LHCN-M2 (cell line): ENCODE measurements at places on chromosomes 12 and 14. TPM values are rescaled to one million over a fixed set of nuclear protein-coding genes. Genes with fewer than 3 reads are reported as not detected.

The ADGRD1 gene
- total RNA-seq = not detected in 2 replicates

- peak; percentile 35 for DNase-seq
Observed at GRCh38 chr12:28759333-28759732, 389.7 kb upstream of the FAR2 start.

The KRT73 gene
- total RNA-seq = not detected in 2 replicates

The IFNG gene
- not detected in 2 replicates for total RNA-seq

- DNase-seq = no peak
Observed at GRCh38 chr14:33962016-33962415, 11.1 kb upstream of the EGLN3 start.

DNA sequence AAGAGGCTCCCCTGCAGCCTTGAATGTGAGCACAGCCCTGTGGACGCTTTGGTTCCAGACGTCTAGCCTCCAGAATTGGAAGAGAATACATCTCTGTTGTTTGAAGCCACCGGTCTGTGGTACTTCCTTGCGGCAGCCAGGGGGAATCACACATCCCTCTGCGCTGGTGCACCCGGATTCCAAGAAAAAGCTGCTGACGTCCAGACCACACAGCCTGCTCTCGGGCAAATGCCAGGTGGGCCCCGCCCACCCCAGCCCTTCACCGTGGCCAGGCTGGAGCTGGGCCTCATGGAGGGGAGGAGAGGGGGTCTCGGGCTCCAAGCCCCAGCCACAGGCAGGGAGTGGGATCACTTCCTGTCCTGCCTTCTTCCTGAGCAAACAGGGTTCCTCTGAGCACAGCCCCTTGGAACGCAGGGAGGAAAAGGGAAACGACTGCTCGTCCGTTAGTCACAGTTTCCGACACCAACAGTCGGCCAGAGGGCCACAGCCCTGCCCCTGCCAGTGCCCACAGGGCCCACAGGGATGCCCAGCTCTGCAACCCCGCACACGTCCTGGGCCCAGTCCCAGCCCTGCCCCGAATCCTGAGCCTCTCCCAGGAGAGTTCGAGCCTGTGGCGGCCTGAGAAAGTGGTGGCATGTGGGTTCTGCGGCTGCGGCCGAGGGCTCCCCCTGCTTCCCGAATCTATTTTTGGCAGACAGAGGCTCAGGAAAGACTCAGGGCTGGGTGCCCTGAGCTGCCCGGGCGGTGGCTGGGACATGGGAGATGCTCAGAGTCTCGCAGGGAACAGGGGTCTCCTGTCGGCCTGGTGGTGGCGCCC, 85.3 kb downstream of the RFLNA start:
- peak; percentile 86 for DNase-seq

DNA sequence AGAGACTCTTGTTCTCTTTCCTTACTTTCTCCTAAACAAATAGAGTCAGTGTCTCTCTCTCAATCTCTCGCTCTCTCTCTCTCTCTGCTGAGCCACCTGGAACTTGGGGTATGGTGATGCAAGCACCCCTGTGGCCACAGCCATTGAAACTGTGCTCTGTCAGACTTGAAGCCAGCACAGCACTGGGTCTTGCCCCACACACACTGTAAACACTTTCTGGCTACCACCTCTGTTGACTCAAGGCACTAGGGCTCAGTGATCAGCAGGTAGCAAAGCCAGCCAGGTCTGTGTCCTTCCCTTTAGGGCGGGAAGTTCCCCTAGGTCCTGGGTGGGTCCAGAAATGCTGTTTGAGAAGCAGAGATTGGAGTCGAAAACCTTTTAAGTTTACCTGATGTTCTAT, 125.9 kb upstream of the GARIN6 start:
- DNase-seq = no peak

DNA sequence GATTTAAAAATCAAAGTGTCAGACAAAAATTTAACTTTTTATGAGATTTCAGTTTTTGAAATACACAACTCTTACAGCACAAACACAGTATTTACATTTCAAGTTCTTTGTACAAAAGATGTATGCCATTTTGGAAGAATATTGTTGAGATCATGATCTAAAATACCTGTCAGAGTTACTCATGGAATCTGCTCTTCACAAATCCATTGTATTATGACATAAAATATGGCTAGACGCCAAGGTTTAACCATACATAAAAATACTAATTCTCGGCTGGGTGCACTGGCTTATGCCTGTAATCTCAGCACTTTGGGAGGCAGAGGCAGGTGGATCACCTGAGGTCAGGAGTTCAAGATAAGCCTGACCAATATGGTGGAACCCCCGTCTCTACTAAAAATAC, 6.2 kb upstream of the SYCP3 start:
- DNase-seq = no peak

GRCh38 chr12:71268598-71269280, 110.9 kb upstream of the TSPAN8 start:
- no peak for DNase-seq

GRCh38 chr14:74570696-74571095, 41.3 kb downstream of the LTBP2 start:
- no peak for DNase-seq

The GLT8D2 gene
- total RNA-seq = 42.0 and 47.1 TPM in 2 replicates

The MYL6 gene
- 1,787 and 1,859 TPM in 2 replicates for total RNA-seq

- peak; percentile 83 for DNase-seq
Observed at GRCh38 chr12:3218228-3219171, 141.3 kb downstream of the TSPAN9 start.

- no peak for DNase-seq
Observed at GRCh38 chr12:57063991-57064685, 14.2 kb upstream of the MYO1A start.

DNA sequence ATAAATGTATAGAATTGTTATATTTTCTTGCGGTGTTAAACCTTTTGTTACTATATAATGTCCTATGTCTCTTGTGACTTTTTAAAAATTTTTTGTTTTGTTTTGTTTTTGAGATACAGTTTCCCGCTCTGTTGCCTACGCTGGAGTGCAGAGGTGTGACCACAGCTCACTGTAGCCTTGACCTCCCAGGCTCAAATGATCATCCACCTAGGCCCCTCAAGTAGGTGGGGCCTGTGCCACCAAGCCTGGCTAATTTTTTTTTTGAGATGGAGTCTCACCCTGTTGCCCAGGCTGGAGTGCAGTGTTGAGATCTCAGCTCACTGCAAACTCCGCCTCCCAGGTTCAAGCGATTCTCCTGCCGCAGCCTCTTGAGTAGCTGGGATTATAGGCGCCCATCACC, 26.5 kb upstream of the RCOR1 start:
- no peak for DNase-seq

DNA sequence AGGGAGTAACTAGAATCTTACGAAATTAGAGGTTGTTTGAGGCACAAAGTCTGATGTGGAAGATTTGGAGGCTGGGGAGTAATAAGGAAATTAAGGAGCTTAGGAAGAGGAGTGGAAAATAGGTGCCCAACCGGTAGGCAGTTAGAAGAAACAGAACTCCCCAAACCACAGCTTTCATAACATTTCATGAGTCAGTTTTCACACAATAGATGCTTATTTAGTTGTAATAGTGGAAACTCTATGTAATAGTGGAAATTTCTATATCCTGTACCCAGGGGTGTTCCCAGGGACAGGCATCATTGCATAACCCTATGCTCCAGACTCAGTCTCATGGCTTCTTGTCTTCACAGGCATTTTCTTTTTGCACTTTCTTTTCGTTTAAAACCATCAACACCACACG, 8.3 kb downstream of the C3AR1 start:
- peak; percentile 67 for DNase-seq

DNA sequence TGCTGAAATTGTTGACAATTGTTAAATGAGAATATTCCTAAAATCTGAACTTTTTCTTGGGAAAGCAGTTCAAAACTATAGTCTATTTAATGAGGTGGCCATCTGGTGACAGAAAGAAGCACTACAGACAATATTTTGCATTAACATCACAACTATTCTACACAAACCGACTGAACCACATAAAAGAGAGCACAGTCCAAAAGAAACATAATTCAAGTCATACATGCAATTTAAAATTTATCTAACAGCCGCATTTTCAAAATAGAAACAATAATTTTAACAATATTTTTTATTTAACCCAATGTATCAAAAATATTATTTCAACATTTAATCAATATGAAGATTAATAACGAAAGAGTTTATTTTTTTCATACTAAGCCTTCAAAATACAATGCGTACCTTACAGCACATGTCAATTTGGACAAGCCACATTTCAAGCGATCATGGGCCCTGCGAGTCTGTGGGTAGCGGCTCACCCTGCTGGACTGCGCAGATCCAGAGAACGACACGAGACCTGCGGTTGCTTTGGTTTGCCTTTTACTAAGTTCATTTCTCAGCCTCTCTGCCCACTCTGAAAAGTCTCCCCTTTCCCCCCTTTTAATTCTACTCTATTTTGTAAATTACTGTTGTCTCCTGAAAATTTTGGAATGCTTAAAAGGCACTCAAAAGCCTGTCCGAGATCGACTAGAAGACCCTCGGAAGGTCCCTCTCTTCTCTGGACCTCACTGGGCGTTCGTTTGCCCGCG, 947 bp upstream of the LRRC9 start:
- DNase-seq = peak; percentile 30

The SNRNP35 gene
- total RNA-seq = 10.9 and 16.0 TPM in 2 replicates

The HOXC12 gene
- total RNA-seq = 0.34 and 0.38 TPM in 2 replicates

The HSPA2 gene
- 16.7 TPM in 2 replicates for total RNA-seq

DNA sequence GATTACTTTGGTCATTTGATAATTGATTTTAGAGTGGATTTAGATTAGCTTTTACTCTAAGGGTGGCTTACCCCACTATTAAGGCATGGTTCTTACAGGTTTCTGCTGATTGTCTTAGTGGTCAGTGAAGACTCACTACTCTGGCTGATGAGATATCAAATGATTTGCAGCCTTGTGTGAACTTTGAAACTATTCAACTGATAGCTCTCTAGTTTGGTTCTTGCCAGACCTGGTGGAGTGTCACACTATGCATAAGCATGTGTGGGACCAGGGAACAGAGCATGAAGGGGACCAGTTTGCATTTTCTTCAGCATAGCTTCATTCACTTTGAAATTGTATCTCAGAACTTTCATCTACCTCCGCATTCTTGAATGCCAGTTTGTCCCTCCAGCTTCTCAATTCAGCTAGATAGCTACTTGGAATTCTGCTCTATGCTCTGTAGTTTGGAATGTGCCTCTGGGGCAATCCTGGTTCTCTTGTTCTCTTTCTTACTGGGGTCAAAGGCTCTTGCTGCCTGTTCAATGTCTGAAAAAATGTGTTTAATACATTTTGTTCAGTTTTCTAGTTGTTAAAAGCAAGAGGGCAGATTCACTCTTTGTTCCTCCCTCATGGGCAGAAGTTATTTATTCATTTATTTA, 12.7 kb downstream of the SCYL2 start:
- no peak for DNase-seq

DNA sequence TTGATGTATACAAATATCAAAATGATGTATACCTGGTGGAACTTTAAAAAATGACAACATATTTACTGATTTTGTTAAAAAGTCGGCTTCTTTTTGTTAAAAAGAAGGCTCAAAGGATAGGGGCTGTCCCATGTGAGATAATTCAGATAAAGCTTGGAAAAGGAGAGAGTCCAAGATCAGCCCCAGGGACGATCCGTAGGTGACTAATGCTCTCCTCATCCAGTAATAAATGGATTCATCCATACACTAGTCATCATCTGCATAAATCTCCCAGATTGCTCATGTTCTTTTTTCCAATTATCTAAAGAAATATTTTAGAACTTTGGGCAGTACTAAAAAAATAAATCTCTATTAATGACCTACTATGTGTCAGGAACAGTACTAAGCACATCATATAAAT, 23.4 kb upstream of the FSCB start:
- no peak for DNase-seq

DNA sequence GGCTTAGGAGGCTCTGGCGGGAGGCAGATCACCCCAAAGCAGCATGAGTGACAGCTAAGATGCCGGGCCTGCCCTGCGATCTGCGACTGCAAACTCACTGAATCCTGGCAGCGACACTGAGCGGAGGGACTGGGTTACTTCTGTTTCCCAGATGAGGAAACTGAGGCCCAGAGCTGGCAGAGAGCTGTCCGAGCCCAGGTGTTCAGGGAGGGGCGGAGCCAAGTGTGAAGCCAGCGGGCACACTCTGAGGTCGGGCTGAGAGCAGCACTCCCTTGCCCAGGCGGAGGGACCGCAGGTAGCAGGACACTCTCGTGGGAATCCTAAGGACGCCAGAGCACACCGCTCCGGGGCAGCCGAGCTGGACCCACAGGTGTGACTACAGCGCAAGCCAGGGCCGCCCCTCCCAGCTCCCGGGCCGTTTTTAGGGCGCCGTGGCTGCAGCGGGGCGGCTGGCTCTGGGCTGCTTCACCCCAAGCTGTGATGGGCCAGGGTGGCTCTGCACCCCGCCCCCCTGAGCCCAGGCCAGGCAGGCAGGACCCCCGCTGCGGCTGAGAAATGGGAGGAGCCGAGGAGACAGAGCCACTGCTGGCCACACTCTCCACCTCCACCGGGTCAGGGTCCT, 27.4 kb downstream of the MMP17 start:
- no peak for DNase-seq
